ENCODE measurements at places on chromosomes 7 and 10.
A peak's percentile ranks its signal among the peaks of the same experiment; 100 is the strongest.

GRCh38 chr7:3260401-3260715 lies 40.7 kb upstream of the SDK1 start:
- peak; percentile 89 for DNase-seq

DNA sequence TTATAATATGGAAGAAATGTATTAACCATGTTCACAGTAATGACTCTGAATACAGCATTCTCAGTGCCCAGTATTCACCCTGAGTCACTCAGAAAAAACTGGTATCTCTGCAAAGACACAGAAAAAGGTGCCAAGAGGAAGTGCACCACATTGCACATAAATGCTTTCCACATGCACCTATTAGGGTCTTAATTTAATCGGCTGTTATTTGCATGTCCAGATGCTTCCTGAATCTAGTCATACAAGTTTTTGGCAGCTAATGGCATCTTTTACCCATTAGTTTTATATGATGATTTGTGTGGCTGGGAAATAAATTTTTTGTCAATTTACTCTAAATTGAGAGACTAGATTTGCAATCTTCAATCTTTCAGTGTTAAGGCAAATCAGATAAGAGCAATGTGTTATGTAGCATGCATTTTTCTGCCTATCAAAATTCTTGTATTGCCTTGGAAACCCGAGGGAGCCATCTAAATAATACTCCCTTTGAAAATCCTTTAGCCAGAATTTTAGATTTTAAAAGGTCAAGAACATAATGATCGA lies 58.2 kb downstream of the ZNF680 start:
- DNase-seq = no peak

DNA sequence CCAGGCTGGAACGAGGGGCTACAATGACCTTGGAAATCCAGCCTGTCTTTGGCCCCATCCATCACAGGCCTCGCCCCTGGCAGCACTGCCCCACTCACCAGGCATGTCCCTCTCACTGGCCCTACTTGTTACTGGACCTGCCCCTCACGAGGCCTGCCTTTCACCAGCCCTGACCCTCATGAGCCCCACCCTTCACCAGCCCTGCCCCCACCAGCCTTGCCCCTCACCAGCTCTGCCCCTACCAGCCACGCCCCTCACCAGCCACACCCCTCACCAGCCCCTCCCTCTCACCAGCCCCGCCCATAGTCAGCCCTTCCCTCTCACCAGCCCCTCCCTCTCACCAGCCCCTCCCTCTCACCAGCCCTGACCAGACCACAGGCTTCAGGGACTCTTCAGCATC lies 57.8 kb downstream of the COL26A1 start:
- no peak for DNase-seq

DNA sequence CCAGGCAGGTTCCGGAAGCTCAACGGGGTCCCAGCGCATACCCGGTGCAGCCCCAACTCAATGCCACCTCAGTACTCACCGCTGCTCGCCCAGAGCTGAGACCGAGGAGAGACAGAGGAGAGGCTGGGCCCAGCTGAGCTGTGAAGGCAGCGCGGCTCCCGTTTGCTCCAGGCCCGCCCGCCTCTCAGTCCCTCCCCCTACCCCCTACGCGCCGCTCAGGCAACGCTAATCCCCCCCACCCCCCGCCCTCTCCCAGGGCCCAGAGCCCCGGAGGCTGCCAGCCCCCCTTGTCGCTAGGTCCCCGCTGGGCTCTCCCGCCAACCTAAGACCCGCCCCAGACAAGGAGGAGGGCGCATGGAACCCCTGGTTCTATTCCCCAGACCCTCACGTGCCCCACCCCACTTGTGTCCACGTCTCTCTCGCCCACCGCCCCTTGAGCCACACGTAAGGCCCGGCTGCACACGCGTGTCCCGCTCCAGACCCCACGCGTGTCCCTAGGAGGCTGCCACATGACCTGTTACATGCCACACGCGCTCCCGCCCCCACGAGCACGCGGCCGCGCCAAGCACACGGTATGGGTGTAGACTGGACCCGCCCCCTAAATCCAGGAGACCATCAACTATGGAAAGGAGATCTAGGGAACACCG lies at the start of gene PSD:
Gene PSD, minus strand, starts transcription at position 164 of the 647 bp plus-strand sequence. CDS start 1,747 bp downstream, outside the sequence.
- peak; percentile 62 for DNase-seq

- no peak for DNase-seq
Observed at GRCh38 chr7:44823255-44823781, 24.6 kb downstream of the H2AZ2 start.

DNA sequence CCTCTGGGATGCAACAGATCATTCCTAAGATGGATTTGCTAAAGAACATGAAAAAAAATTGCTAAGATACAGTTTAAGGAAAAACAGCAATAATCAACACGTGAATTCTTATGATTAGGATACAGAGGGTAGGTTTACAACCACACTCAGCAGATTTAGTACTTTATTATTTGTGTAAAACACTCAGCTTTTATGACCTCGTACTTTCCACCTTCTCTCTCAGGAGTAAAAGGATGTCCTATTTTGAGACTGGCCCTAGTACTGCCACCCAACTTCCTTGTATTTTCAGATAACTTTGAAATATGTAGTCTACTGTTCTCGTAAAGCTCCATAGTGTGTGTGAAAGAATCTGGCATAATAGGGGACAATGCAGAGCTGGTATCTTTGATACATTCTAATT lies 186.1 kb downstream of the ARL4A start:
- no peak for DNase-seq

GRCh38 chr10:126372396-126372795 lies 15.9 kb downstream of the ADAM12 start:
- DNase-seq = peak; percentile 85

GRCh38 chr10:124644771-124645415 lies 99.3 kb downstream of the FAM53B start:
- no peak for DNase-seq

- no peak for DNase-seq
Observed at GRCh38 chr10:100253041-100253440, 14.4 kb downstream of the CWF19L1 start.

DNA sequence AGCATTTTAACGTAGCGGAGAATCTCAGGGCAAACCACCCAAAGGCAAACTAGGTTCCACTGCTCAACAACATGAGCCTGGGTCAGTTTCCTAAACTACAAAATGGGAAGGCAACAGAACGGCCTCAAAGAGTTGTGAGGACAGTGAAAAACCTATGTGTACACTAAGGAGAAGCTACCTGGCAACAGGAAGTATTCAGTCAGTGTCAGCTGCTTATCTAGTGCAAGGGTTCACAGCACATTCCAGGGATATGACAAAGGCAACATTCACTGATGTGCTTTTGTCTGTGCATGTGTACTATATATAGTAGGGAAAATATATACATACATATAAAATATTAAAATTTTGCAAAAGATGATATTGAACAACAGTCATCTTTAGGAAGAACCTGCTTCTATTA lies 17.2 kb downstream of the NUDCD3 start:
- DNase-seq = no peak

DNA sequence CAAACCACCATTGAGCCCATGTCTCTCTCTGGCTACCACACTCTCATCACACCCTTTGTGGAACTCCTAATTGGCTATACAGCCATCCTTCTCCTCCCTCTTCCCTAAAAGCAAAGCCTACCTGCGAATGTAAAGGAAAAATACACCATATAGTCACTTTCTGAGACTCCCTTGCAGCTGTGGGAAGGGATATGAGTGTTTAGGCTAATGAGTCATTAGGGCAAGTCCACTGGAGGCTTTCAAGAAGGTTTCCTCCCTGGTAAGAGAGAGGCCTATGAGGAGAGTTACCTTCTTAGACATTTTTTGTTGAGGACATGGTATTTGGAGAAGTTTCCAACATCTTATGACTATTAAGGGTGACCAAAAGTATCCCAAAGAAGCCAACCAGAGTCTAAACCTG lies 4.1 kb upstream of the TMEM243 start:
- DNase-seq = no peak

DNA sequence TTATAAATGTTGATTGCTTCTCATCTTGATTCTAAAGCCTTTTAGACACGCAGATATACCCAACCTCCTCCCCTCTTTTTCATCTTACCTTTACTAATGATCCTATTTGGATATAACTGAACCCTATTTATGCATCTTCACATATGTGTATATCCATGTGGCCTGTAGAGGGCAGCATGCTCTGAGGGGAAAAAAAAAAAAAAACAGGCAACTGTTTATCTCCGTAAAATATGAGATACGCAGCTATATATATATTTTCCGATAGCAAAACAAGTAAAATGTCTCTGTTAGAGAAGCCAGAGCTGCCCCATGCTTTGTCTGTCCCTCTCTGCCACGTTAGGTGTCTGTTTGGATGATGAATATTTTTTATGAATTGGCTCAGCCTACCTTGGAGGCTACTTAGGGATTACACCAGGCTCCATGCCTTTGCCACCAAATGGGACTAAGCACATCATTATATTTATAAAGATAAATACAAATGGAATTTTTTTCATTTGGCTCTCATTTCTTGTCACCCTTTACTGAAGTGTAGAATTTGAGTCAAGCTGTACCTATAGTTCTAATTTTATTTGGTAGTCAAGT lies 174.8 kb upstream of the FZD1 start:
- peak; percentile 41 for DNase-seq

GRCh38 chr7:114081606-114082425 lies 163.0 kb upstream of the PPP1R3A start:
- peak; percentile 65 for DNase-seq

GRCh38 chr10:73096041-73096448 lies 621 bp downstream of the P4HA1 start:
- DNase-seq = peak; percentile 4

- DNase-seq = no peak
Observed at GRCh38 chr10:91610444-91610843, 22.4 kb downstream of the PPP1R3C start.

GRCh38 chr7:109997837-109998236 lies 1093.1 kb upstream of the LRRN3 start:
- DNase-seq = no peak

- DNase-seq = no peak
Observed at GRCh38 chr7:38299275-38299931, 26.0 kb upstream of the TARP start.

- DNase-seq = no peak
Observed at GRCh38 chr7:116355424-116355765, 144.1 kb upstream of the CAV2 start.

DNA sequence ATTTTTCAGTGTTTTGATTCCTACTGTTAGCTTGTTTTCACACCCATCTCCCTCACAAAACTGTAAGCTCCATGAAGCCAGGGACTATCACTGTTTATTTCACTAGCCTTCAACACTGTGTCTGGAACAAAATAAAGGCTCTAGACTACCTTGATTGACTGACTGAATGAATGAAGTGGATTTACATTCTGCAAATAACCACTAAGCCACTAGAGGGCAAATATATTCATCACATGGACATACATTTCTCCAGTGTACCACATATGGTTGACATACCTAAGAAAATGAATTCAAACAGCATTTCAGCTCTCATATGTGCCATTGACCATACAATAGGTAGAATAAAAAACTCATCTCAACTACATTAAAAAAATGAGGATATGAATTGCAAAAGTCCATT lies 185.9 kb downstream of the RAB11FIP2 start:
- peak; percentile 24 for DNase-seq

GRCh38 chr10:78614267-78614666 lies 454.5 kb upstream of the ZMIZ1 start:
- no peak for DNase-seq

GRCh38 chr10:36424502-36424901 lies 700.9 kb upstream of the ANKRD30A start:
- no peak for DNase-seq

GRCh38 chr10:114540236-114540635 lies 117.8 kb downstream of the ABLIM1 start:
- no peak for DNase-seq

DNA sequence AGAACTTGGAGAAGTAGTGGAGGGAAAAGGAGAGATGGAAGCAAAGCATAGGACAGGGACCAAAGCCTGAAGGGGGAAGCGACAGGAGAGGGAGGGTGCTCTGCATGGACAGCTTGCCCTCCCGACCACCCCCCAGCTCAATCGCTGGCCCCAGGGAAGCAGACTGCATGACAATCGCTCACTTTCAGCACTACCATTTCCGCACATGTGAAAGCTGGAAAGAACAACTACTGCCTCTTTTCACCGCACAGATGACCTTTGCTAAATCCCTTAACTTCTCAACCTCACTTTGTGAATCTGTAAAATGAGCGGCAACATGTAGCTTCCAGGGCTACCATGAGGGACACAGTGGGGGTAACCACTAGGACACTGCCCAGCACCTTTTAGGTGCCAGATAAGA lies 17.1 kb downstream of the VOPP1 start:
- DNase-seq = no peak

- DNase-seq = no peak
Observed at GRCh38 chr7:473211-473734, 46.4 kb downstream of the PDGFA start.

- DNase-seq = no peak
Observed at GRCh38 chr10:60464659-60465058, 75.0 kb upstream of the ANK3 start.

GRCh38 chr7:79691074-79691473 lies 237.6 kb upstream of the MAGI2 start:
- no peak for DNase-seq

- no peak for DNase-seq
Observed at GRCh38 chr7:93115796-93116195, 2.0 kb downstream of the SAMD9 start.

GRCh38 chr10:75720157-75720556 lies 288.7 kb downstream of the LRMDA start:
- DNase-seq = no peak

DNA sequence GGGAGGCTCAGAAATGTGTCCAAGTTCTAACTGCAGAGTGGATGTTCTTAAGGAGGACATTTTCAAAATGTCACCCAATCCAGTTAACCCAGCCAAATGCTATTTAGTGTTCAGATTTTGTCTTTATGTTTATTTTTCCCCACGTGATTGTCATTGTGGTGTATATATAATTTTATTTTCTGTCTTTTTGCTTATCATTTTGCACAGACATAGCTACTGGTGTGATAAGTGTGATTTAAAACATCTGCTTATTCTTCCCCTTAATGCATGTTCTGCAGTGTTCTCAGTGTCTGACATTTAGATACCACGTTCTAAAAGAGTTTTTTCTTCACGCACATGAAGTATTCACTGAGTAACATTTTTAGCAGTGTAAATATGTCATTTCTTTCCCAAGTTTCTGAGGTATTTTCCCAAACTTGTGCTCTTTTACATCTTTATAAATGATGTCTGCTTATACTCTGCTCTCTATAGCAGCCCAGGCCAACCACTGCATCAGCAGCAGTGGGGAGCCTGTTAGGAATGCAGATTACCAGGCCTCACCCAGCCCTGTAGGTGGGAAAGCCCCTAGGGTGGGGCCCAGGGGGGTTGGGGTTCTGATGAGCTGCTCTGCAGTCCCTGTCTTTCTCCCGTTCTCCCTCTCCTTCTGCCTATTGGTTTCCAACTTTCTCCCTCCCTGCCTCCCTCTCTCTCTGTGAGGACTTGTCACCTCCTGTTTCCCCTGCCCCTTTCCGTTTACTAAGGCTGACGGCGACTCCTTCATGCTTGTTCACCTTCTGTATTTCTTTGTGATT lies 20.8 kb downstream of the ADCY1 start:
- no peak for DNase-seq

DNA sequence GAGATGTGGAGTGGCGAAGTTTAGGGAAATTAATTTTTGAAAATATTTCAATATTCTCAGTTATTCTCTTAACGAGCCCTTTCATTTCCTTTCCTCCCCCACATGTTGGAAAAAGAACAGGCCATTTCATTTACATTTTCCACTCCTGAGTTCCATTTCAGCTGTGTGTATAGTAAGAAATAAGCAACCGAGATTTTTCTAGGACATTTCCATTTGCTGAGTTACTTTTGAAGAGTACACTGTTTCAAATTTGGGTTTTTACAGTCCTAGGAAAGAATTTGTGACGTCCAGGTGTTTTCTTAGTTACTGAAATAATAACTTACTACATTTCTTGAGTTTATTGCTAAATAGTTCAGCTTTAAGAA lies 1.2 kb downstream of the SEPTIN7 start:
- no peak for DNase-seq

All from NCI-H524 (cell line).